ENCODE measurements at places on chromosomes 12 and 14. TPM values are rescaled to one million over a fixed set of nuclear protein-coding genes. Genes with fewer than 3 reads are reported as not detected.

Gene TMEM229B
- 0.37 TPM for total RNA-seq

Gene SOCS4
- total RNA-seq, result 20.1 TPM

- no peak for DNase-seq
Measured at GRCh38 chr14:53010193-53011040, 59.6 kb upstream of the FERMT2 start.

GRCh38 chr14:40402957-40403356 lies 970.7 kb upstream of the FBXO33 start:
- DNase-seq, result no peak

GRCh38 chr12:15662303-15662980 lies 126.7 kb downstream of the EPS8 start:
- DNase-seq, result no peak

Data from osteocyte (in vitro differentiated cells).